ENCODE measurements at places on chromosomes 3 and 15.

DNA sequence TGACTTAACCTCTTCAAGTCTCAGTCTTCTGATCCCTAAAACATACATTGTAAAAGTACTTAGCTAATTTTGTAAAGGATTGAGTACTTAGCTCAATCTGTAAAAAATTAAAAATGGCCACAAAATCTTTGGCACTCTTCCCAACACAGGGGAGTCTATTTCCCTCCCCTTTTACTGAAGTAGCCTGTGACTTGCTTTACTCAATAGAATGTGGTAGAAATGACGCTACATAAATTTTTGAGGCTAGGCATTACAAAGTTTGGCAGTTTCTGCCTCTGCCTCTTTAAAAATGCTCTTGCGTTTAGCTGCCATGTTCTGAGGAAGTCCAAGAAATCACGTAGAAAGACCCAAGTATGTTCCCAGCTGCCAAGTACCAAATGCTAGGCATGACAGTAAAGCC, 80.2 kb downstream of the CBLB start:
- DNase-seq: no peak

DNA sequence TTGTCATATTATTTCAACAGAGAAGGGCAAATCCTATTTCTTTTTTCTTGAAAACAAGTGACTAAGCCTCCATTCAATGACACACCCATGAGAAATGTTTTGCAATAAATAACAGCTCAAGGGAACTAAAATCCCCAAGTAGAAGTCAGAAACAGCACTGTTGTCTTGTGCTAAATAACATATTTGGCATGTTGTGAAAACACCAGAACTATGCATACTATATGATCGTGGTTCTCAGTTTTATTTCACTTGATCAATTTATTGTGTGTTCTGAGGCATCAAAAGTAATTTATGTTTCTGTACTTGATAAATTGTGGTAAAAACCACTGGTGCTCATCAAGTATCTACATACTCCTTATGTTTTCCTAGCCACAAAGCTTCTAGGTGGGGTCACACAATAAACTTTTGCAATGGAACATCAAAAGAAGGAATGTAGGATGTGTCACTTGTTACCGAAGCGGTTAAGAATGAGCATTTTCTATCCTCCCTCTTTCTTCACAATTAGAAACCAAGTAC, 691.7 kb upstream of the CBLB start:
- DNase-seq: peak; percentile 50

- DNase-seq: no peak
Observed at GRCh38 chr3:11495948-11496557, 147.7 kb downstream of the VGLL4 start.

DNA sequence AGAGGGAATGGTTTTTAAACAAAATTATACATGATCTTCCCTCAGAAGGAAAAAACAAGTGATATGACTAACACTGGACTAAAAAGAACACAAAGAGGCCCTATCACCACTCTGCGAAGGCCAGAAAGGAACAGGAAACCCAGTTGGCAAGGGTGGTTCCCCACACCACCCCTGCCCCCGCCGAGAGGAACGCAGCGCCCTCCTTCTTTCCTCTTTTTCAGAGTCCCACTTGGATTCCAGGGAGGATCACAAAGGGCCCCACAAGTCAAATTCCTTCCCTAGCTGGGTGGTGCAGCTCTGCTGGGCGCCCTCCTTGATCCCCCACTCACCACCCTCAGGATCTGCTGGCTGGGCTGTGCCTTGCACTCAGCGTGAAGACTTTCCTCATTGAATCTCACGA, 29.8 kb downstream of the PLA1A start:
- DNase-seq: peak; percentile 72

DNA sequence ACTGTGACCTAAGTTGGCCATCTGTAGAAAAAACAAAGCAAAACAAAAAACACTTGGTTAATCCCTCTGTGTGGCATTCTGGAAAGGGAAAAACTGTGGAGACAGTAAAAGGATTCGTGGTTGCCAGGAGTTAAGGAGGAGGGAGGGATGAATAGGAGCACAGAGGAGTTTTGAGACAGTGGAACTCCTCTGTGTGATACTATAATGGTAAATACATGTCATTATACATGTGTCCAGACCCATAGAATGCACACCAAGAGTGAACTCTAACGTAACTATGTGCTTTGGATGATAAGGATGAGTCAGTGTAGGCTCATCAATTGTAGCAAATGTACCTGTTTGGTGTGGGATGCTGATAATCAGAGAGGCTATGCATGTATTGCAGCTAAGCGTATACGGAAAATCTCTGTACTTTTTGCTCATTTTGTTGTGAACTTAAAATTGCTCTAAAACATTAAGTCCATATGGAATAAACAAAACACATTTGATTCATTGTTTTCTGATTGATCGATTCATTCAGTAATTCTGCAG, 33.4 kb downstream of the RAP2B start:
- DNase-seq: no peak

DNA sequence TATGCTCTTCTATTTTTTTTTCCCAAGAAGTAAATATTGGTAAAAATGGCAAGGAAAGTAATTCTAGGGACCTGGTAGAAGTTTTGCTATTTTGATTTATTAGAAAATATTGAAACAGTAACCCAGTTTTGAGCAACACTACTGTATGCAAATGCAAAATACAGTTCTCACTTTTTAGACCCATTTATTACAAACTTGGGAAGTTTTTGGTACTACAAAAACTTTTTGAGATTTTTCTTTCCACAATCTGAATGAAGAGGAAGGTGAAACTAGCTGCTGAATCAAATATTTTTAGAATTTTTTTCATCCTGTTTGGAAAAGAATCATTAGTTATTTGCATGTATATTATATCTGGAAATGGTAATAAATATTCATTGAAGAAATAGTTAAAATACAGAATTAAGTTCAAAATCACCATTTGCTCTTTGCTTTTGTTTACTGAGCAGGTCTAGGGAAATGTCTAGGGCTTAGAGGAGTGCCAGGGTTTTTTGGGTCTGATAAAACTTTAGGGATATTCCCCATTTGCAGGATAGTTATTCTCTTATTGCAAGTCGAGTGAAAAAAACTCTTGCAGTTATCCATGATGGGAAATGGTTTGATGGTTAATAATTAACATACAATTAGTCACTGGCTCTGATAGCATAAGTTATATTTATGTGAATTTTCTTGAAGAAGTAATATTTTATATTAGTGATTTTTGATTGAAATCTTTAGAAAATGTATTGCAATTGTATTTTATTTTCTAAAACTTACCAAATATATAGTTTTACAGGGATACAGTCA, 47.0 kb downstream of the TCF12 start:
- no peak for DNase-seq

- no peak for DNase-seq
Observed at GRCh38 chr15:78102741-78103140, 10.4 kb downstream of the SH2D7 start.

DNA sequence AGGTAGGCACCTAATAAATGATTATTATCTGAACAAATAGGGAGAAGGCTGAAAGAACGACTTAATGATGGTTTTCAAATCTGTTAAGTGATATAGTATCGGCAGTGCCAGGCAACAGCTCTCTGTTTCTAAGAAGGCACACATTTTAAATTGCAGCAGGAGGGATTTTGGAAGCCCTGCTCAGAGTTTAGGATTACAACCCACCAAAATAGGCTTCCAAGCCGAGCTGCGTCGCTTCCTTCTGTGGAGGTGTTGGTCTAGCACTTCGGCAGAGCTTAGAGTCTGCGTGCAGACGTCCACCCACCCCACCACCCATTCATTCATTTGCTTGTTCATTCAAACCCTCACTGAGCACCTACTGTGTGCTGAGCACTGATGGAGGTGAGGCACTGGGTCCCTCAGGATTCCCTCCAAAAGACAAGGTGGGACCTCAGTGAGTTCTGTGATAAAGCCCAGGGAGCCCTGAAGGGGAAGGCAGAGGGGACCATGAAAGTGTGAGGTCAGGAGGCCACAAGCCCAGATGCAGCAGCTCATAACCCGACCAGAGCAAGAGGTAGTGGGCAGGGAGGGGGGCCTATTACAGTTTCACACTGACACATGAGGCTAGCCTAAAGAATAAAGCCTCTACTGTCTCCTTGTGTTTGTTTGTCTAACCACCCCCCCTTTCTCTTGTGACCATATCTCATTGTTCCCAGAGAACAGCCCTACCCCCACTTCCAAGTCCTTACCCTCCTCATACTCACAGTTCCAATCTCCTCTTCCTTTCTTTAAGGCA, 8.9 kb downstream of the ADCY5 start:
- DNase-seq: no peak

DNA sequence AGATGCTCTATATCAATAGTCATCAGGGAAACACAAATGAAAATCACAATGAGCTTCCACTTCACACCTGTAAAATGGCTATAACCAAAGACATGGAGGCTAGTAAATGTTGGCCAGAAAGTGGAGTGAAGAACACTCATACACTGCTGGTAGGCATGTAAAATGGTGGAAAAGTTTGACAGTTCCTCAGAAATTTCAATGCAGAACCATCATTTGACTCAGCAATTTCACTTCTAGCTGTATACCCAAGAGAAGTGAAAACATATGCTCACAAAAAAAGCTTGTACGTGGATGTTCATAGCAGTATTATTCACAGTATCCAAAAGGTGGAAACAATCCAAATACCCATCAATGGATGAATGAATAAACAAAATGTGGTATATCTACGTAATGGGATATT, 19.2 kb upstream of the TOP2B start:
- no peak for DNase-seq

- no peak for DNase-seq
Observed at GRCh38 chr15:27414168-27414870, 443.3 kb downstream of the GABRG3 start.

GRCh38 chr3:25593001-25593400, 71.7 kb downstream of the TOP2B start:
- no peak for DNase-seq

GRCh38 chr3:174598885-174599439, 260.2 kb upstream of the NAALADL2 start:
- no peak for DNase-seq

DNA sequence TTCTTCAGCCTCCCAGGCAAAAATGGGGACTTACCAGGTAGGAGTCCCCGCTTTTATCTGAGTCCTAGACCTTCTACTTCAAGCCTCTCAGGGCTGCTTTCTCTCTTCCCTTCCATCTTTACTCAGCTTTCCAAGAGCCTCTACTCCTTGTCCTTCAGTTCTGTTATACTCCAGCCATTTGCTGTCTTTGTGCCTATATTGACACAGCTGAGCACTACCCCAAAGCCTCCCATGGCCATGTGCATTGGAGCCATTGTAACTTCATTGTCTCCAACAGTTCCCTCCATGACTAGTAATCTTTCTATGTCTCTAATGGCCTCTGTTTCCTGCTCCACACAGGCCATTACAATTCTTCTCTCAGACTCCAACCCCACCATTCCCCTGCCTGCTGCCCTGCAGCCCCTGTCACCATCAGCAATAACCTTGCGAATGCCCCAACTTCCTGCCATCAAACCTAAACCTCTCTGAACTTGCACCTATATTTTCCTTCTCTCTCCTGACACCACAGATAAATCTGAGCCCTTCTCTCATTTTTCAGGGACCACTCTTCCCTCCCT, 77.9 kb upstream of the ADPGK start:
- no peak for DNase-seq

- no peak for DNase-seq
Observed at GRCh38 chr3:17473761-17474160, 268.7 kb downstream of the TBC1D5 start.

DNA sequence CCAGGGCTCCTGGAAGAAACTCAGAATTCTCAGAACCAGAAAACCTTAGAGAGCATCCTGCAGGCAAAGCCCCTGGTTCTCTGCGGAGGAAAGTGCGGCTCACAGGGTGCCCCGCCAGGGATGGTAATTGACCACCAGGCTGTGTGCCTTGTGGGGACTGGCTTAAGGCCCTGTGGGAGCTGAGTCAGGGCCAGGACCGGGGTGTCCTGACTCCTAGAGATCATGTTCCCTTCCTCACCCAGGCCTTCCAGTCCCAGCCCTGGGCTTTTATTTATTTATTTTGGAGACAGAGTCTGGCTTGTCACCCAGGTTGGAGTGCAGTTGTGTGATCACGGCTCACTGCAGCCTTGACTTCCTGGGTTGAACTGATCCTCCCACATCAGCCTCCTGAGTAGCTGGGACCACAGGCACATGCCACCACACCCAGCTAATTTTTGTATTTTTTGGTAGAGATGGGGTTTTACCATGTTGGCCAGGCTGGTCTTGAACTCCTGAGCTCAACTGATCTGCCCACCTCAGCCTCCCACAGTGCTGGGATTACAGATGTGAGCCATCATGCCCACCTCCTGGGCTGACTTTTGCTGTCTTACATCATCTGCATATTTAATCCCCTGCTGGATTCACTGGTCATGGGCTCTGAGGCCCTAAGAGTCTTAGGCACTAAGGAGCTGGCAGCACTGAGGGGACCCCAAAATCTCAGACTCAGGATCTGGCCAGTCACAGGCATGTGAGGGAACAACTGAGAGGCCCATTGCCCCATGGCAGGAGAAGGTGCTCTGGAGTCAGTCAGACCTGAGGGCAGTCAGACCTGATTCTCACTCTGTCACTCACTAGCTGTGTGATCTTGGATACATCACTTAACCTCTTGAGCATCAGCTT, 20.4 kb upstream of the LAMP3 start:
- DNase-seq: no peak

DNA sequence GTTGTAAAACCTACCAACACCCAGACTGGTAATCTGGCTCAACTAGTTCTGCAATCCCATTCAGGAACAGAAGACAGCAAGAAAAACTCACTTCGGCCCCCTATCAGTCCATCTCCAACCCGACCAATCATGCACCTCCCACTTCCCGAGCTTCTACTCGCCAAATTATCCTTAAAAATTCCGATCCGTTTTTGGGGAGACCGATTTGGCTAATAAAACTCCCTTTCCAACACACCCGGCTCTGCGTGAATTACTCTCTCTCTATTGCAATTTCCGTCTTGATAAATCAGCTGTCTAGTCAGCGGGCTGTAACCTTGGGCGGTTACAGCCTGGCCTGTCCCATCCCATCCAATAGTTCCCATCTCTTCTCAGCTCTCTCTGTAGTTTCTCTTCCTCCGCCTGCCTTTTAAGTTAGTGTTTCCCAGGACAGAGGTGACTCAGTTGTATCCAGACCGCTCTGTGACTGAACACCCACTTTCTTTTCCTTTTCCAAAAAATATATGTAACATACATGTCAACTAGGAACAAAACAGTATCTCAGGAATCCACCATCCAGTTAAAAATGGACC, 780 bp upstream of the ACAD9 start:
- DNase-seq: peak; percentile 87

- no peak for DNase-seq
Observed at GRCh38 chr3:58679446-58679845, 12.9 kb upstream of the FAM3D start.

DNA sequence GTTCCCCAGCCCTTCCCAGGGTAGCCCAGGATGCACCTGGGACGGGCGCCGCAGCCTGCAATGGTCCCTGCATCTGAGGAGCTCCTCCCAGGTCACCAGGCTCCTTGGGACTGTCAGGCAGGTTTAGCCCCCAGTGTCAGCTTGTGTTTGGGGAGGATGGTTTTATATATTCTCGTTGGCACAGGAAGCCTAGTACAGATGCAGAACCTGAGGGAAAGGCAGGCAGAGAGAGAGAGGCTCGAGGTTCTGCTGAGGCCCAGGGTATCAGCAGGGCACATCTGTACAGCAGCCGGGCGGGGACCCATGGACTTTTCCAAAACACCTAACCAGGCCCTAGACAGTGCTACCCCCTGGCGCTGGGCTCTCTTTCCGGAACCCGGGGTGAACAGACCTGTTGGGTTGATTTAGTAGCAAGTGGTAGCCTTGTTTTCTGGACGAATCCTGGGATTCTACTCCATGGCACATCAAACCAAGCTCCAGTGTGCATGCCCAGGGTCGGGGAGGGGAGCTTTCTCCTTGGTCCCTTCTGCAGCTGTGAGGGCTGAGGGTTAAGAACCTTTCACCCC, 8.6 kb downstream of the PAK6 start:
- DNase-seq: no peak

GRCh38 chr3:10396931-10397330, 76.0 kb upstream of the SEC13 start:
- DNase-seq: no peak

Data from CD14-positive monocyte (primary cell).